HFFc6 (cell line): ENCODE measurements at places on chromosomes 2 and 18. TPM values are rescaled to one million over a fixed set of nuclear protein-coding genes. Genes with fewer than 3 reads are reported as not detected.

DNA sequence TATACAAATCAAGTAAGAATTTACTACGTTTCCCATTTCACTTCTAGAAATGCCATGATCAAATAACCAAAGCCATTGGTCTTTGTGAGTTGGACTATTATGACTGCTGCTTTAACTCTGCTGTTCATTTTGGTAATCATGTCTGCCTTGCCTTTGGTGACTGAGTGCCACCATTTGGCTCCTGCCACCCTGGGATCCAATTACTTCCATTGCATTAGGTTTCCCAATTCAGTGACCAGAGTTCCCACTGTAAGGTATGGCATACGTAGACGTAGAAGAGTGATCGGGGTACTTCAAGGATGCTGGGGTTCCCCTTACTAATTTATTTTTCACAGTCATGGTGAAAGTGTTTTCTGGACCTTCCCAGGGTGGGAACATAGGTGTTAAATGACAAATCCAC lies 90.1 kb downstream of the SPIRE1 start:
- DNase-seq: no peak

DNA sequence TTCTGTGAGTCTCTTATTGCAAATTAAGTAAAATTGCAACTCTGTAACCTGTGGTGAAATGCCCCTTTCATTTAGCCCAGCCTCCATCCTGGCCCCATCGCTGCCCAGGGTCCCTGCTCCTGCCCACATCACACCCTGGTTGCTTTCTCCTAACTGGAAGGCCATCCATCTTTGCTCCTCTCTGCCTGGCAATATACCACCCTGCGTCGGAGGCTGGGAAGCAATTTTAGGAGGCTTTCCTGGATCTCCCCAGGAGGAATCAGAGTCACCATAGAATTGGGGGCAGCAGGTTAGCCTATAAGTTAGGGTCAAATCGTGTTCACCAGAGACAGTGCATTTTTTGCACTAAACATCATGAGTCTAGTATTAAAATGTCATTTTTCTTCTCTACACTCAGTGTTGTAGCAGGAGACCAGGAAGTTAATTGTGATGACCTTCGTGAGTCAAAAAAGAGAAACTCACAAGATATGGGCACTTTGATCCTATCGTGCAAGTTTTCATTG lies 14.5 kb upstream of the TXNDC2 start:
- DNase-seq: no peak

- DNase-seq: no peak
Measured at GRCh38 chr2:177830881-177831386, 241.6 kb downstream of the PDE11A start.

GRCh38 chr2:187567126-187567525 lies 12.9 kb upstream of the TFPI start:
- DNase-seq: no peak

FOXI3 gene
- not detected in 3 replicates for total RNA-seq
